ENCODE measurements at places on chromosomes 3 and 15.

DNA sequence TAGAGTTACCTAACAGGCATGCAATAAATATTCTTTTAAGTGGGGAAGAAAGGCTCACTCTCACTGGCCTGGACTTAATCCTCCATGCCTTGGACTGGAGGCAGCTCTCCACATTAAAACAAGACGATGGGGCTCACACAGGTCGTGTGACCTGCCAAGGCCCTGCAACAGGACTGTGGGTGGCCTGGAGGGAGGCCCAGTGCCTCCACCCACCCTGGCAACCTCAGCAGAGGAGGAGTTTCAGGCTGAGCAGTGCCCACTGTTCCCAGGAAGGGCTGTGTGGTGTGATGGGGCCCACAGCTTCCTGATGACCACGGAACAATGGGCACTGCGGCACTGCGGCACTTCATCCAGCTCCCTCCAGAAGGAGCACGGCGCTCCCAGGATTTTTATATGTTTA is 5.5 kb downstream of the UROC1 start:
- no peak for DNase-seq

DNA sequence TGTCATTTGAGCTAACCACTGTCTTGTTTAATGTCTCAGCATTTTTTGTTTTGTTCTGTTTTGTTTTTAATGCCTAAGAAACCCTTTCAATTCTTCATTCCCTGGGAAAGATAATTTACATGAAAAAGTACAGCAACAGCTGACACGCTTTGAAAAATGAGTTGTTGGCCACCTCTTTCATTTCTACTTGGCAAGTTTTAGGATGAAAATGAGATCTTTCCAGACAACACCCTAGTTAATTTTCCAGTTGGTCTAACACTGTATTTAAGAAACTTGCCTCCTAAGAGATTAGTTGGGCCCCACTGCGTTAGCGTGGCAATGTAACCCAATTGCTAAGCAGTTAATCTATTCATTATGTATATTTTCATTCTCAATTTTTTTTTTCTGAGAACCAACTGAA is 194.0 kb upstream of the LRRN1 start:
- no peak for DNase-seq

DNA sequence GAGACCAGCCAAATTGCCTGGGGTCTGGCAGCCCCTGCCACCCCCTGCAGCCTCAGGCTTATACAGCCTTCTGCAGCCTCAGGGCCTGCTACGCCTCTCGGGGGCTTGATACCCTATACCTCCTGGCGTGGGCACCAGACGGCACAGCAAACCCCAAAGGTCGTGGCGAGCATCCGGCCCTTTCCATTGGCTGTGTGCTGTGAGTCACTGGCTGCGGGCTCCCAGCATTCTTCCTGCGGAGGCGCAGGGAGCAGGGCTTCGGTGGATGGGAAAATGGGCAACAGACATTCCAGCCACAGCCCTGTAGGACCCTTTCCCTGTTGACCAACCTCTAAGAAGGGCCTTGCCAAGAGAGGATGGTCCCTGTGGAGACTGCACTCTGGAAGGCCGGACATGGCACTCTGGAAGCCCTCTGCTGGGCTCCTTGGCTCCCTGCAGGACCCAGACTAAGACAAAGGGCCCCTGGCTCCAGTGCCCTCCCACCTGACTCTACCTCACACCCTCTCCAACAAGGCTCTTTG is 59.6 kb downstream of the ITGA11 start:
- no peak for DNase-seq

- DNase-seq = no peak
These were observed 12.0 kb downstream of the DLL4 start for GRCh38 chr15:40941068-40941527.

All from immature natural killer cell (primary cell).